ENCODE measurements at places on chromosomes 7 and 10.

DNA sequence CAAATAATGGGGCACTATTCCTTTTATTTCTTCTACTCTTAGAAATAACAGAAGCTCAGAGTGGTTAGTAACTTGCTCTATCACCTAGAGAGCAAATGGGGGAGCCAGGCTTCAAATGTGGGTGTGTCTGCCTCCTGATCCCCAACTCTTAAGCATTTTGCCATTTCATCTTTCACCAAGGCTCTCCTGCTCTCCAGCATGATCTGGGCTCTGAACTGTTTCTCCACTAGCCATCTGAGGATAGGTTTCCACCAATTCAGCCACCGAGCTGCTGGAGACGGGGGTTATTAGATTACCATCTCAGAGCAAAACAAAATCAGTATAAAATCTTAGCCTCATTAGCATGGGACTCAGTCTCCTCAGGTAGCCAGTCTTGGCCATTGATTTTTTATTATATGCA is 20.2 kb upstream of the VAX1 start:
- DNase-seq = no peak

DNA sequence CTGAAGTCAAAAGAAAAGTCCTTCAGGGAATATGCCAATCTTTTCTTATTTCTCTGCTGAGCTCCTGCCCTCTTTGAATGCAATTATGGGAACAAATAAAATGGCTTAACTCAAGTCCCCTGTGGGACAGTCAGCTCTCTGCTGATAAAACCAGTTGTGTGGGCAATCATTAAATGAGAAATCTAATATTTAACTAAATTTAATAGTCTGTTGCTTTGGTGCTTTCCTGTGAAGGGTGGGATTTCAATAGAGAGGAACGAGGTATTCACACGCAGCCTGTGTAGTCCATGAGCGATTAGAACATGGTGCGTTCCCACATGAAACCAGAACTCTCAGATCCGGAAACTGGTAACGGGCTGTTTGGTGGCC is 138.4 kb downstream of the PAXIP1 start:
- no peak for DNase-seq

DNA sequence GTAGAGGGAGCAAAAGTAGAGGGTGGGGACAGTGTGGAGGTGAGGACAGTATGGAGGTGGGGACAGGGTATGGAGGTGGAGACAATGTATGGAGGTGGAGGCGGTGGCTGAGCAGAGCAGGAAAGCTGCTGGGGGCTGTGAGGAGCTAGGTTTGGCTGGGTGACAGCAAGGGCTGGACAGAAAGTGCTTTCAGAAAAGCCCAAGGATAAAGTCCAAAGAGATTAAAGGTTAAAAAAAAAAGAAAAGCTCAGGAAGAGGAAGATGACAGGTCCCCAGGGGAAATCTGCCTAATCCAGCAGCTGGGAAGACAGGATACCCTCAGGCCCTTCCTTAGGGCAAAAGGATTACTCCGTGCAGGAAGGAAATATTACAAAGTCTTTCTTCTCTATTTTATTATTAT is 32.1 kb upstream of the PFKFB3 start:
- no peak for DNase-seq

GRCh38 chr10:130453721-130454542 is 317.7 kb downstream of the GLRX3 start:
- no peak for DNase-seq

DNA sequence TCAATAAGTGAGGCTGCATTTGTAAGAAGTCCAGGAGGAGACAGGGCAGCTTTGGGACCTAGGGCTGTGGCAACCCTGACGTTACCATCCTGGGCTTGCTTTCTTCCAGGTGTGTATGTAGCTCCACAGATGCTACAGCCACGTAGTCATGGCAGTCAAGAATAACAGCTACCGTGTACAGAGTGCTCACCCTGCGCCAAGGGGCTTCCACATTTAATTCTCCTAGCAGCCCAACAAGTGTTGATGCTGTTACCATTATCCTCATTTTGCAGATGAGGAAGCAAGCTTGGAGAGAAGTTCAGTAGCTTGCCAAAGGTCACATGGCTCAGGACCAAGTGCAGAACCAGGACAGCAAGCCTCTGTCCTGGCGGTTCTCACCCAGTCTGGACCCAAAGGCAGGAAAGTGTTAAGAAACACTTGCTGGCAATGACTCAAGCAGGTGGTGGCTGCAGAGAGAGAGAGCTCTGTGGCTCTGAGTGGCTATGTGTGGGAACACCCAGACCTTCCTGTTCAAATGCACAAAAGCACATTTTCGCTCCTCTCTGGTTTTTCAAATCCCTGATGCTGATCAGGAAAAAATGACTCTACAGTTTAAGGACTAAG is 89.8 kb downstream of the CREM start:
- DNase-seq = no peak

- no peak for DNase-seq
These were observed 21.3 kb downstream of the TBC1D12 start for GRCh38 chr10:94423627-94424026.

Measured in stimulated activated CD4-positive, alpha-beta T cell treated with anti-CD3 and anti-CD28 coated beads, Interleukin-1b, Interleukin-23, amount 100 ng/mL, for 24 hours (primary cell).